ENCODE measurements at places on chromosomes 4 and X.

DNA sequence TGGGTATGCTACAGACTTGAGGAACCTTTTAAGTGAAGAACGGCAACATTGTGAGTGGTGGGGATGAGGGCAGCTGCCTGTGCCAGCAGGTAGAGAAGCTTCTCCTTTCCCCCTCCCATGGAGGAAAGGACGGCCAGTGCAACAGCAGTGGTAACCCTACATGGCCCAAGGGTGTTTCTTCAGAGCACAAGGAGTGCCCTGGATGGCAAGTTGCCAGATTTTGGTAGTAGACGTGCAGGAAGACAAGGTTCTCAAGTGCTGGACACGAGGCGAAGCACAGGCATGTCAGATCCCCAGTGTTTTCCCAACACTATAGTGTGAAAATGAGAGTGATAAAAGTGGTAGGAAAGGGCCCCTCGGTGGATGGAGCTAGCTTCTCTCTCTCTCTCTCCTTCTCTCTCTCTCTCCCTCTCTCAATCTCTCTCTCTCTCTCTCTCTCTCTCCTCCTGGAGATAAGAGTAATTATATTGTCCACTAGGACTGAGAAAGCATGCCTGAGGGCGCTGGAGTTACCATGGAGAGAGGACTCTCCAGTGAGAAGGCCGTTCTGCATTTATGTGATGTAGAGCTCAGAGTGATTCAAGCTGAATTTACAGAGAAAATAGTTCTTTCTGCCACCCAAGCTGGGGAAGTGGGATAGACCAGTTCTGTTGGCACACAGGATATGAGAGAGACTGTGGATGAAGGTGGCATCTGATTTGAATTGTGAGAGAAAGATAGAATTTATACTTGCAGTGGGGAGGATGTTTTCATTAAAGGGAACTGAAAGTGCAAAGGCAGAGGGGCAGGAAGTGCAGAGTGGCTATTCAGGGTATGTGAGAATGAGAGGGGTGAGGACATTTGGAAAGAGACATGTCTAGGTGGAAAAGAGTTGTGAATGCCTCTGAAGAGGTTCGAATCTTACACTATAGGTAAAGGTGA is 25.7 kb upstream of the TRPC3 start:
- peak; percentile 44 for DNase-seq

GRCh38 chrX:33204889-33205288 is 6.5 kb downstream of the DMD start:
- peak; percentile 60 for DNase-seq

DNA sequence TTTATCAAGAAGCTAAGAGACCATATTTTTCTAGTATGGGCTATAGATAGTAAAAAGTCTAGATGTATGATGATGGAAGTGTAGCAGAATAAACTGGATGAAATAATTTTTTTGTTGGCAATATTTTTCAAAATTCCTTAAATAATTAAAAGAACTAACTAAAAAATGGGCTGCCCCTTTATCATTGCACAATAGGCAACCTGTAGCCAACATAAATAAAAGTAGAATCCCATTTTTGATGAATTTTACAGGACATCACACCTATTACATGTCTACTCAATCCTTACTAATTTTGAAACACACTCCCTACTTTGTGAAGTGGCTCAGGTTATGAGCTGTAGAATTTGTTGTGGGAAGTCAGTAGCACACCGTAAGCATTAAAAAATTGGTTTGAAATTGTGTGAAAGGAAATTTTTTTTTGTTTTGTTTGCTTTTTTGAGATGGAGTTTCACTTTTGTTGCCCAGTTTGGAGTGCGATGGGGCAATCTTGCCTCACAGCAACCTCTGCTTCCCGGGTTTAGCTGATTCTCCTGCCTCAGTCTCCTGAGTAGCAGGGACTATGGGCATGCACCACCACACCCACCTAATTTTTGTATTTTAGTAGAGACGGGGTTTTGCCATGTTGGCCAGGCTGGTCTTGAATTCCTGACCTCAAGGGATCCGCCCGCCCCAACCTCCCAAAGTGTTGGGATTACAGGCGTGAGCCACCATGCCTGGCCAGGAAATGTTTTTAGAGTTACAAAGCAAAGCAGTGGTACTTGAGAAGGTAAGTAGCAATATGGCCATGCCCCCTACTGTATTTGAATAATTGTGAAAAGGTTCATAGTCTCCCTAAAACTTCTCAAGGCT is 8.9 kb upstream of the RUFY3 start:
- no peak for DNase-seq

GRCh38 chrX:24190500-24191156 is 41.1 kb downstream of the ZFX start:
- DNase-seq: peak; percentile 2

DNA sequence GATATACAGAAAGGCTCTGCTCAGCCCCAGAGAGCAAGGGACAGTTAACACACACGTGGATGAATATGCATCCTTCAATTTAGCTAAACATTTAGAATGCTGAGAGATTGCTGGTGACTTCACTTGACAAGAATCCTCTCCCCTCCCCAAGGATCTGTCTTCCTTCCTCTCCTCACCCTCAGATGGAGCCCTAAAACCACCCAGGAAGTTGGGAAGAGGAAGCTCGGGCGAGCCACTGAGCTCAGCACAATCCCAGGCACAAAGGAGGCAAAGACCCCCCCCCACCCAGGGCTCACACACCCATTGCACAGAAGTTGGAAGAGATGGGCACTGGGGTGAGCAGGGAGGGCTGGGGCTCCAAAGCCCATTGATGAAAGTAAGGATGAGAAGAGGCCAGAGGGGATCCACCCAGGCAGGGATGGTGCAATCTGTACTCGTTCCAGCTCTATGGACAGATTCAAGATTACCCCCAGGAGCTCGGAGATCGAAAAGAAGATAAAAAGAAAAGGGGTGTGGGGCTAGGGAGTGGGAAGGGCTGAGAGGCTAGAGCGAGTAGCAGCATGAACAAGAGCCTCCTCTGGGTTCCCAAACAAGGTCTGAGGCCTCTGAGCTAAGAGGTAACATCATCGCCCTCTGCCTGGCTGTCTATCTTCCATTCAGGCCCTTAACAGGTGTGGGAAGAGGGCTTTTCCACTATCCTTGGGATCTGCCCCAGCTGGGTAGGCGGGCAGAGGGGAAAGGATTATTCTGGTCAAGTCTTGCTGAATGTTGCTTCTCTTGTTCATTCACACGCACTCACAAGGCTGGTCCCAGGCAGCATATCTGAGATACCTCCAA is 1.2 kb downstream of the TFE3 start:
- DNase-seq: peak; percentile 75

DNA sequence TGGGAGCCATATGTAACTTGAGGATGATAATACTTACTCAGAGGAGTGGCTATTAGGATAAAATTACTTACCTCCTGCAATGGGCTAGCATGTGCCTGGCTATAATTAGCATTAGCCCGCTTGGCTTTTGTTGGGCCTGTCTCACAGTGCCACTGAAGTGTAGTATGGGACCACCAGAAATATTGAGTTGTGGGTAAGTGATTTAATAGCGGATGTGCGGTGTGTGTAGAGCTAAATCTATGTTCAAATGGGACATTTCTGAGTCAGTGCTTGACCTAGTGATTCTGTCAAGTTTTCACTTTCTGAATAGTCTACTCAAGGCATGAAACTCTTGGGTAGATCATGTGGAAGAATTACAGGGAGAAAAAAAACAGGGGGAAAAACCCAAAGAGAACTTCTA is 3.5 kb upstream of the CLNK start:
- no peak for DNase-seq

DNA sequence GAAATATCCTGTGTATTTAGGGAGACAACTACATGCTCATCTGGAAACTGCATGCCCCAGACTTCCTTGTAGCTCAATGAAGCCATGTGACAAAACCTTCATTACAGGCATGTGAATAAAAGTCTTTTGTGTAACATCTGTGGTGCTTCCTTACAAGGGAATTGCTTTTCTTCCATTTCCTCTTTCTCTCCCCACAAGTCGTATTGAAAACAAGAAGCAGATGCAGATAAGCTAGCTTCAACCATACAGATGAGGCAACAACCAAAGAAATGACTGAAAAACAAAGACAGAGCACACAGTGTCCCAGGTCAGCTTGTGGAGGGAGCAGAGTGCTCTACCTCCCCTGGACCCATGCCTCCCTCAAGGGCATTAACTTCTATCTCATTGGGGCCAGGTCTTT is 115.8 kb upstream of the INPP4B start:
- DNase-seq: no peak

- DNase-seq: no peak
Measured at GRCh38 chr4:1260418-1261106, 11.6 kb upstream of the CTBP1 start.

DNA sequence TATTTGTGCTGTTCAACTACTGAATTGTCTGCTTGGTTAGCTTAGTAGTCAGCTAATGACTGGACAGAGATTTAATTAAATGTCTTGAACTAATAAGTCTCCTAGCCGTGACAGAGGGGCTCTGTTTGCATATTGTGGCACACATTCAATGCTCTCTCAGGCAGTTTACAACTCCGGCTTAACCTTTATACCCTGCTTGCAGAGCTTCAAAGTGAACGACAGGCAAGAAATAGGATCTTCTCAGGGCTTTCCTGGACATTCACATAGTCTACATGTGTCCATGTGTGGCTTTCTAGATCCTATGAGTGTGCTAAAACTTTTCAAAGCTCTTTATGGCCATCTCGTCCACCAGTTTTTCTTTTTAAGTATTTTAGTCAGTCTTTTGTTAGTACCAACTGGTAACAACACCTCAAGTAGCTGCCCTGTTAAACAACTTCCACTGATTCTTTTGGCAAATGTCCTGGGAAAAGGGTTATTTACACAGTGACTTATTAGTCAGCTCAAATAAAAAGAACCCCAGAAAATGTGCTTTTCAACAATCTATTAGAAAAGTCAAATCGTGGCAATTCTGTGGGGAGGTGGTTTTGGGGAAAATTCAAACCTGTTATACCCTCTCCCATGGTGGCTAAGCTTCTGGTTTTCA is 28.6 kb downstream of the OR13H1 start:
- no peak for DNase-seq

- no peak for DNase-seq
Measured at GRCh38 chrX:148416142-148416541, 84.3 kb upstream of the AFF2 start.

DNA sequence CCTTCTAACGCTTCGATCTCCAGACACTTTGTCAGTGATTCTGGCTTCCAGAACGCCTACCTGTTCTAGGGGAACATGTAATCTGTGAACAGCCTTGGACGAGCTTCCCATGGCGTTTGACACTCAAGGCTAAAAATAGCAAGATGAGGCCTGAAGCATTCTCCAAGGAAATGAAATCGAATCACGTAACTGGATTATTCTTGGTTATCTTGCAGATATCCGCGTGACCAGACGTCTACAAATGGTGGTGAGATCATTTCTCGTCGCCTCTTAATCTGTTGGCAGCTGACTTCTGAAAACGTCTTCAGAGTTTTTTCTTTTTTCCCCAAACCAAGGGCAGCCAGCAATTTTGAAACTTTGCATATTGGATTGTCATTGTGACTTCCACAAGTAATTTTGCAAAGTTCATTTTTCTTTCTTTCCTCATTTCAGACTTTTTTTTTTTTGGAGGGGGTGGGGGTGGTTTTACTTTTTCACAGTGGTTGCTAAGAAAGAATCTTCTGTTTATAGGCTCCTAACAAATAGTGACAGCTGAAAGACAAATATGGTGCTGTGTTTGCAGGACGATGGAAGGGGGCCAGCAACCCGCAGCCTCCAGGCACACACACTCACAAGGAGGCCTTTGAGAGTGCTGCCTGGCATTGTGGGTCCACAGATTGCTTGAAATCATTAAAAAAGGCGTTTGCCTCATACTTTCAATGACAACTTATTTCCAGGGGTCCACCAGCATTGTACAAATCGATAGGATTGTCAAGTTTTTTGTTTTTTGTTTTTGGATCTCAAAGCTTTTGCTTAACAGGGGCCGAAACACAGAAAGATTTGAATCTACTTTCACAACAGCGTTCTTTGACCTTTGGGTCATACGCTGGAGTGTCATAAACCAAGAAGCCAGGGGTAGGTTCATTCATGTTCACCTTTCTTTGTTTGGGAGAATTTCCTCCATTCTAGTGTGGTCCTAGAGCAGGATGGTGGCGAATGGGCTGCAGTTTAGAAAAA is 32.4 kb upstream of the PDLIM3 start:
- DNase-seq: peak; percentile 85

GRCh38 chr4:176034499-176034898 is 31.1 kb upstream of the WDR17 start:
- DNase-seq: peak; percentile 25

- no peak for DNase-seq
Measured at GRCh38 chrX:69987691-69988090, 62.0 kb downstream of the AWAT2 start.

- peak; percentile 10 for DNase-seq
Measured at GRCh38 chrX:94204524-94204923, 530.5 kb downstream of the FAM133A start.

DNA sequence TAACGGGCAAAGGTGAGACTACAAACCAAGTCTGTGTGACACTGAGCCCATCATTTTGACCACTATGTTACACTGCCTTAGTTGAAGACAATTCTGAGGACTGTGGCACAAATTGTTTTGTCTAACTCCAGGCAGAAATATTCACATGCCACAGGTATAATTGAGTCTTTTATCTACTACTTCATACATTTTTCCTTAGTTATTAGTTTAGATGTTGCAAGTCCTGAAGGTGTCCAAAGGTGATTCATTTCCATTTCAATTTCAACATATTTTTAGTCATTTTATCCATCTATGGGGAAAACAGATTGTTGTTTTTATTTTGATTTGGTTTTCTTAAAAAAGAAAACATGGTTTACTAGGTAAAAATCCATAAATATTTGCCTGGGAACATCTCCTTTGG is 341.7 kb upstream of the SMIM31 start:
- DNase-seq: no peak

DNA sequence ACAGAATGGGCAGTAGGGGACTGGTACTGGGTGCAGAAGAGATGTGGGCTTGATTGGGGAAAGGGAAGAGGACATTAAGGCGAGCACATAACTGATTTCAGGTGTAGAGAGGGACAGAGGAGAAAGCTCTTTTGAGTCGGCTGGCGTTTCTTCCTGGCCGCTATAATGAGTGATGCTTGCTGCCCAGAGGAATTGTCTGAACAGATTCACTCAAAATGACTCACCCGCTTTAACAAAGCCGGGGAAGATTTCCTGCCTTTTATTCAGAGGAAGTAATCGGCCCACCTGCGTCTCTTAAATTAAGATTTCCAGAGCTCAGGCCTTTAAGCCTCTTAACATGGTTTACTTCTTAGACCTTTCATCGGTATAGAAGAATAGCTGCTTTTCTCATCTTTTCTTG is 102.1 kb upstream of the AP1S2 start:
- peak; percentile 35 for DNase-seq

GRCh38 chr4:33071535-33071934 is 2351.4 kb downstream of the PCDH7 start:
- no peak for DNase-seq

DNA sequence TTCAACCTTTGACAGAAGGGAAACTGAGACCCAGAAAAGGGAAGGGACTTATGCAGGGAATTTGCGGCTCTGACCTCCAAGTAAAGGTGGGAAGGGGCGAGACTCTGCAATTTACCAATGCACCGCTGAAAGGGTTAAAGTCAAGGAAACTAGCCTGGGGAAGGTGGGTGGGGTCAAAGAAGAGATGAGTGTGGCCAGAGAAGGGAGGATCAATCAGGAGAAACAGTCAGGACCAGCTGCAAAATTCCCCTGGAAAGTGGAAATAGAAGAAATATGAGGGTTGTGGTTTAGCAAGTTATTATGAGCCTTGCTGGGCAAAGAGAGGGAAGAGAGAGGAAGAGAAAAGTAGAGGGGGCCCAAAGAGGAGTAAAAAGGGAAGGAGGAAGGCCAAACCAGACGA is 30.5 kb downstream of the STARD8 start:
- peak; percentile 23 for DNase-seq

Data from RPMI7951 (cell line).